ENCODE measurements at places on chromosomes 1 and 21.
A peak's percentile ranks its signal among the peaks of the same experiment; 100 is the strongest.

DNA sequence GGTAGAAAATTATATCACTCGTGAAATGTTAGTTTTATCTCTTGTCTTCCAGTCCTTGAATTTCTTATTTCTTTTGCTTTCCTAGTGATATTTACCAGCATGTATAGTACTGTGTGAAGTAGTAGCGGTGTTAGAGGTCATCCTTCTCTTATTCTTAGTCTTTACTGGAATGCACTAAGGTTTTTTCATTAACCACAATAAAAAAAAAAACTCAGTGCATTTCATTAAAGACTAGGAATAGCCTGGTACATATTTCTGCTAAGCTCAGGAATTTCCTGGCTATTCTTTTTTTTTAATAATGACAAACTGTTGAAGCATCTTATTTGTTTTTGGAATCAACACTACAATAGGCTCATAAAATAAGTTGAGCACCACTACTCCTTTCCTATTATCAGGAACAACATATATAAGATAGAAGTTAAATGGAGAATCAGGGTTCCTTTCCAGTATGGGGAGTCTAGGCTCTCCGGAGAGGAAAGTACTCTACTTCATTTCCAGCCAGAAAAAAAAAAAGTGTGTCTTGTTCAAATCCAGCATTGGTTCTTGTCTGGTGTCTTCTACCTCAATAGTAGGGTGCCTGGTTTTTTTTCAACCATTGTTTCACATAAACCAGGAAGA is 60.0 kb downstream of the TNFSF18 start:
- DNase-seq: no peak

DNA sequence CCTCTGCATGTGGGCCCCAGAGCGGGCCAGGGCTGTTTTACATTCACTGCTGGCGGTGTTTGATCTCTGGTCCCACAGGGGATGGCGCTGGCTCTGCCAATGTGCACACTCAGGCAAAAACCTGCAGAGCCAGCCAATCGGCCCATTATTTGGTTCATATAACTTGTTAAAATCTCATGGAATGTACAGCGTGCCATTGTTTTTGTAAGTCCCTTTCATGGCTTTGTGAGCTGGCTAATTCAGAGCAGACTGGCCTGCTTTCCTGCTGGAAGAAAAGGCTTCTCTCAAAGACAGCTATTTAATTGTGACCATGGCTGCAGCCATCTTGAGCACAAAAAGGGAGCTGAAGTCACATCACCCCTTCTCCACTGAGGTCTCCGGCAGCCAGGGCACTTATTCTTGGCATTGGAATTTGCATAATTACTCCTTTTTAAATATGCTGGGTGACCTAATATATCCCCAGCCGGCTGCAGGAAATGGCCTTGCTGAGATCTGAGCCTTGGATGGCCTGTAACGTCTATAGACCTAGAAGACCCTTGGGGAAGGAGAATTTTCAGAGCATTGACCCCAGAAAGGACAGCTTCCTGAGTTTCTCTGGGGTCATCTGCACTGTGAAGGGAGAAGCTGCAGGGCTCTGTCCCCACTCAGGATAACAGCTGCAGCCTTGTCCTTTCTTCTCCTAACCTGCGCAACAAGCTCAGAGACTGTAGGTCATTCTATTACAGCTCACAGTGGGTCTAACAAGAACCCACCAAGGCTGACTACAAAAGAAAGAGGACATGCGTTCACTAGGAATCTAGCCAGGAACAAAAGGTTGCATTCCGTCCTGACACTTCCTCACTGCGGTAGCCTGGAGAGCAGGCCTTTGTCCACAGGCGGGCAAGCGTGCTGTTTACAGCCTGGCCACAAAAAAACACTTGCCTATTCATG is 45.8 kb downstream of the BCAR3 start:
- no peak for DNase-seq

DNA sequence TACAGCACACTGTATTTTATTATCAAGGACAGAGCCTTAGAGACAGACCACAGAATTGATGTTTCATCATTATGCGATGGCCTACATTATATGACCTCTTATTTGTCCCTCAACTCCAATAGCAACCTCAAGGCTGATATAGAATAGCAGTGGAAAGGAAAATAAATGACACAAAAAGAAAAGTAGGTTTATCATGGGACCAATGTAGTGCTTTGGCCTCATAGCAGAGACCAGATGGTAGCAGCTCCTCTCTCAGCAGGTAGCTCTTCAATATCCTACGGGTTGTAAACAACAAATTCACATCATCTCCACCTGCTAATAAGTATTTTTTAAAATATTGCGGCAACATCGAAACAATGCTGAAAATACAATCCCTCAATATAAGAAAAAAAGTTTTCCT is 25.2 kb downstream of the ANP32E start:
- no peak for DNase-seq

- DNase-seq: no peak
Observed at GRCh38 chr1:44489481-44489880, 84.4 kb downstream of the RNF220 start.

DNA sequence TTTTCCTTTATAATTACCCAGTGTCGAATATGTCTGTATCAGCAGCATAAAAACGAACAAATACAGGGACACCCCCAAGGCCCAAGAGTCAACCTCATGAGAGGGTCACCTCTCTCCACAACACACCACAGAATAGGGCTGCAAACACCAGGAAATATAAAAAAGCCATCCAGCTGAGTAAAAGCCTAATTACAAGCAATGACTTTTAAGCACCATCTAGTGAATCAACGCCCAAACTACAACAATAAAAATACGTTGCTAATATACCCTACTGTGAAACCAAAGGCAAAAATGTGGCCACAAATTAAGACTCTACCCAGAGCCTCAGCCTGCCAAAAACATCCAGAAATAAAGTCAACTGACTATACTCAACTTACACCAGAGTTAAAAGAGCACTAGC is 817.9 kb upstream of the NEGR1 start:
- DNase-seq: no peak

- no peak for DNase-seq
Observed at GRCh38 chr21:42630626-42631025, 22.8 kb upstream of the PDE9A start.

- no peak for DNase-seq
Observed at GRCh38 chr21:27173053-27173452, 206.2 kb upstream of the ADAMTS5 start.

DNA sequence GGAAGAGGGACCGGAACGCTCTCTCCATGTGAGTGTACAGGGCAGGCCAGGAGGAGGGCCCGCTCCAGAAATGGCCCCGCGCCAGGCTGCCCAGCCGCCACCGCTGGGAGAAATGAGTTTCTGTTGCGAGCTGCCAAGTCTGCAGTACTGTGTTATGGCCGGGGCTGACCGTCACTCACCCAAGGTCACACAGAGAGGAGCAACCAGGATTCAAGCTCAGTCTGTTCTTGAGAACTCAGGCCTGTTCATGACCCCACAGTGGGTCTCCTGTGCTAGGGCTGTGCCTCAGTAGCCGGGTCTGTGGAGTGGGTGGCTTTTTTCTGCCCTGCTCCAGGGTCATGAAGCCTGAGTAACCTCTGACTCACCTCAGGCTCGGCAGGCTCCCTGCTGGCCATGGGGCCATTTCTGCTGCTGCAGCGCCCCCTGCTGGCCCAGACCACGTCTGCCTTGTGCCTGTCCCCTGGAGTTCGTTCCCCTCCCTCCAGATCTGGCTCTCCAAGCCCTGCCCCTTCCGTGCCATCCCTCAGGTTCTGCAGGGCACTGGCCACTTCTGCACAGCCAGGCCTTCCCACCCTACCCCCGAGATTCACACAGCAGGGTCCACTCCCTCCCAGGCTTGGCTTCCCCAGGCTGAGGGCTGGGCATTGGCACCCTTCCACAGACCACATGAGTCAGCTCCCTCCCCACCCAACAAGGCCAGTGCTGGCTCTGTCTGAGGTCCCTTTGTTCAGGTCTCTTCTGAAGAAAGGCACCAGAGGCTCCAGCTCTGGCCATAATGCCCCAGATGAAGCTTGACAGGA is 51.8 kb downstream of the EDN2 start:
- DNase-seq: peak; percentile 20

GRCh38 chr1:230250666-230251065 is 175.5 kb downstream of the PGBD5 start:
- no peak for DNase-seq

DNA sequence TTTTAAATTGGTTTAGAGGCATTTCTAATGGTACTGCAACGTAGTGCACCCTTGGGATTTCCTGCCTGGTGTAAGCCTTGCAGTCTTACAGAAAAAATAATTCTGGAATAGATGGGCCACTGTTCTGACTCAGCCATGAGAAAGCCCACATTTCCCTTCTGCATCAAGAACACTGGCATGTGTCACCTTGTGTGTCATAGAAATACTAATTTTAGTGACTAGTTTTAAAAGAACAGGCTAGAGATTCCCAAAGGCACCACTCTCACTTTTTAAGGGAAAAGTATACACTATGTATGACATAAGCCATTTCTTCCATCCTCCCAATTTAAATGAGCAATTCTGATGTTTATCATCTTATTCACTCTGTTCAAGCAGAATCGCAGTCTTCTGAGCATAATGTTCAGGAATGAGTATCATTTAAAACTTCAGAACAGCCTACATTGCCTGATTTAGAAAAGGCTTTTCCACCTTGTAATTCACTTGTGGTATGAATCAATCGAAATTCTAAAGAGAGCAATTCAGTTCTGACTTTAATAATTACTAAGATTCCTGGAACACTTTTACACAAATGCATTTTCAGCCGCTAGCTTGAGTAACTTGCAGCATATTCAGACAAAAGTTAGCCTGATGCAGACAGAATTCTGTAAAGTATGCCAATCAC is 18.8 kb downstream of the RGS13 start:
- no peak for DNase-seq

GRCh38 chr21:21897275-21897883 is 899.2 kb downstream of the NCAM2 start:
- DNase-seq: no peak

- no peak for DNase-seq
Observed at GRCh38 chr21:15160136-15160535, 95.3 kb upstream of the NRIP1 start.

DNA sequence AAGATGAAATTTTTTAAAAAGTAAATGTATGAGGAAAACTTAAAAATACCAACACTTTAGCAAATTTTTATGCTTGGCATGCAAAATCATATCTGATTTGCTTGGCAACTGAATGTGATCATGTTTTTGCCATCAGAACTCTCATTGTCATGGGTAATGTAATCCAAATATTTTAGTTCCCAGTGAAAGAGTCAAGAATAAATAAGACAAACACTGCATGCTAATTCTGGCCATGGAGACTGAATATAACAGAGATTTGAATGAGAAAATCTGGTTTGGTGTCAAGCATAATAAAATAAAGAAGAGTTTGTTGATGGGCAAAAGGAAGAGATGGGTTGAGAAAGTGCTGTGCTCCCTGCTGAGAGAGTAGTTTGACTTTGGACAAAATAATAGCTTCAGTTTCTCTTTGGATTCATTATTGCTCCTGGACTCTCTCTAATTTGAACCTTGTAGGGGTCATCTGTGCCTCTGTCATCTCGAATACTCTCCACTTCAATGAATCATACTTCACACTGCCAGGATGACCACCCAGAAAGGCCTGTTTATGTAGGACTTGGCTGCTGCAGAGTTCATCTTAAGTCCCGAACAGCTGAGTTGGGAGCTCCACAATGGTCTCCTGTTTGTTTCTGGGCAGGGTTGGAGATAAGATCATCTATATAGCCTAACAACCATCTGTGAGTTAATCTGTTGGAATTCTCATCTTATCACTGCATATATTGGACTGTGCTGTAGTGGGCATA is 34.4 kb downstream of the ADAMTS1 start:
- no peak for DNase-seq

GRCh38 chr1:198775606-198776005 is 136.8 kb downstream of the PTPRC start:
- no peak for DNase-seq

DNA sequence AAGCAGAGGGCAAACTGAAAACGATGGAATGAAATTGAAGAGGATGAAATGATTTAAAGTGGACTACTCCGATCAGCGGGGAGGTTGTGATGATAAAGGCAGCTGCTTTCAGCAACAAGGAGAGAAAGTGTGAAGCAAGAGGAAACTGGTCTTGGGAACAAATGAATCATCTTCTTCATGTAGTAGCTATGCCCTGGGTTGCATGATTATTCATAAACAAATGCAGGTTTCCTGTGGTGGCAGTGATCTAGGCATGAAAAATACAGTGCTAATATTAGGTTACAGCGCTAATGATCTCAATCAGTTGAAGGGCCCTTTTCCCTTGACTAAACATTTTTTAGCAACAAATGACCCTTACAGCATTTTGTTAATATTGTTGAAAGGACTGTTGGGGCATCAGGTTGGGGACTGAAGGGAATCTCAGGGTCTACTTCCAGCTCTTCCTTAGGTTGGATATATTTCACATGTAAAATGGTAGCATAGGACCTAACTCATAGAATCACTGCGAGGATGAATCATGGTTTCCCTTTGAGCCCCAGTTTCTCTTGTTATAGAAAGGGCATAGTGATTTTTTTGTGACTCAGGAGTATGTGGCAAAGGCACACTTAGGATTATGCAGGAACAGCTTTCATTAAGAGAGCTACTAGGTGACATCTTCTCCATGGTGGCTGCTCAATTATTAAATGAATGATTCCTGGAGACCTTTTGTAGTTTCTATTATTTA is 1.9 kb upstream of the ZFYVE9 start:
- no peak for DNase-seq

Measured in Jurkat, Clone E6-1 (cell line).